NCI-H1436 treated with DMSO at 0.1 percent for 48 hours (cell line): ENCODE measurements at places on chromosomes 16 and 17.

DNA sequence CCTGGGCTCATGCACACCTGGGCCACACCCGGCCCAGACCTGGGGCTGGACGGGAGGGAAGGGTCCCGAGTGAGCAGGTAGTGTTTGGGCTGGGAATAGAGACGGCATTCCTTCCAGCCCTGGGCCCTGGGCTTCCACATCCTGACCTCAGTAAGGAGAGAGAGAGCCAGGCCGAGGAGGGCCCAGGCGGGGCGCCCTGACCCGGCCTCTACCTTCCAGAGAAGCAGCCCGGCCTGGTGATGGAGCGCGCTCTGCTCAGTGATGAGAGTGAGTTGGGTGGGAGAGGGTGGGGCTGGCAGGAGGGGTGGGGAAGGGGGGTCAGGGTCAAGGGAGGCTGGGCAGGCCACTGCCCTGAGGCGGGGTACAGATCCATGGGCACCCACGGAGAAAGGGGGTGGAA, 13.6 kb upstream of the MYO15B start:
- no peak for DNase-seq

GRCh38 chr17:4846635-4847390, 13.7 kb downstream of the MINK1 start:
- DNase-seq, result no peak

DNA sequence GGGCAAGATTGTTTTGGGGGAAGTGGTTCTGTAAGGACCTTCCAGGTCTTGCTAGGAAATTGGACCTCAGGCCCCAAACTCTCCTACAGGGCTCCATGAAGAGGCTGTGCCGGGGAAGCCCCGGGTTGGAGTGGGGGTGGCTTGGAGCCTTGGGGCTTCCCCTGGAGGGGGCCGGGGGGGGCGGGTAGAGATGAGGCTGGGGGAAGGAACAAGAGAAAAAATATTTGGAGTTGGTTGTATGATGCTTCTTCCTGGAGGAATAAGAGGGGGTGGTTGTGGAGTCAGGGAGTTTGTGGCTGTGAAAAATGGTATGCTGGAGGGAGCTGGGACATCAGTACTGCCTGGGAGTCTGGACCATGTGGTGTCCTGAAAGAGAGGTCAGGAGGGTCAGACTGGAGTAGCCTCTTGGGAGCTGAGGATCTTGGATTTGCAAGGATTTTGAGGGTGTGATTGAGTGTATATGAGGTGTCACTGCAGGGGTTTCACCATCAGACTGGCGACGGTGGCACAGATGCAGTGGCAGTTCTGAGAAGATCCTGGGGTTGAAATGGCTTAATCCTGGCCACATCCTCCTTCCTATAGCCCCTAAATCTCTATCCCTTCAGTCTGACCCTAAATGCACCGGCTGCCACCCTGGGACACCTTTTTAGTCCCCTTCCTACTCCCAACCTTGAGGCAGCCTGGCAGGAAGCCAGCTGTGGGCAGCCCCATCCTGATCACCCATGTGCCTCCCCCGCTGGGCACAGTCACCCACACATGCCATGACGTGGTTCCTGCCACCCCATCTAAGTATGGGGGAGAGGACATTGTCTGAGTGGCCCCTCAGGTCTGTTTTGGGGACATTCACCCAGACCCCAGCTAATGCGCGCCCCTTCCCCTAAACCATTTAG, 10.9 kb downstream of the RARA start:
- DNase-seq, result no peak

GRCh38 chr17:33438139-33438538, 145.0 kb upstream of the ASIC2 start:
- no peak for DNase-seq

- DNase-seq, result no peak
These were observed 16.8 kb downstream of the CPD start for GRCh38 chr17:30395398-30396022.

- DNase-seq, result no peak
These were observed 63.4 kb downstream of the ANKRD11 start for GRCh38 chr16:89426736-89427530.

- no peak for DNase-seq
These were observed at the start of gene FCSK for GRCh38 chr16:70454222-70455034. TSS of gene FCSK (plus strand) at chr16:70454595. CDS start at chr16:70463191, 8,596 bp downstream.

GRCh38 chr16:20903116-20903898, 2.7 kb downstream of the LYRM1 start:
- DNase-seq, result no peak

GRCh38 chr17:50269477-50270434, 4.5 kb upstream of the TMEM92 start:
- DNase-seq, result no peak

DNA sequence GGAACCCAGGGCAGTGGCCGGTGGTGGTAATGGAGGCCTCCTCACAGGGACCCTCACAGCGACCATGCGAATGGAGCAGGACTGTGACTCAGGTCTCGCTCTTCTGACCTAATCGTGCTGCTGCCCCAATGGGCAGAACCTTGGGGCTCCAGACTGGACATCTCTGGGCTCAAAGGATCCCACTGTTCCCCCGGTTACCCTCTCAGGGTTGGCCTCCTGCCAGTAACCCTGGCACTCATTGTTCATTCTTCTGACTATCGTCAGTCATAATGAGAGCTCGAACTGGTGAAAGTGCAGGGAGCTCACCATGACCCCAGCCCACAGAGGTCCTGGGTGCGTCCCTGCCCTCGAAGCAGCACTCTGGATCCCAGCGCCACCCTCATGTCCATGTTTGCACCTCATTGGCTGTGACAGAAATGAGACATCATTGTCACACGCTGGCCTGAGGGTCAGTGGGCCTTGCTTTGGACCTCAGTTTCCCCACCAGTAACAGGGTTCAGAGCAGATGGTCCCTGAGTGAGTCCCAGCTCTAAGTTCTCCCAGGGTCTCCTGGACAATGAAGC, 4.0 kb upstream of the NPRL3 start:
- DNase-seq, result no peak

- DNase-seq, result no peak
These were observed 32.2 kb downstream of the DRC3 start for GRCh38 chr17:18004884-18005305.

- DNase-seq, result no peak
These were observed 194.3 kb downstream of the HS3ST3A1 start for GRCh38 chr17:13407381-13407780.

GRCh38 chr17:69064001-69064400, 3.3 kb upstream of the ABCA9 start:
- no peak for DNase-seq

DNA sequence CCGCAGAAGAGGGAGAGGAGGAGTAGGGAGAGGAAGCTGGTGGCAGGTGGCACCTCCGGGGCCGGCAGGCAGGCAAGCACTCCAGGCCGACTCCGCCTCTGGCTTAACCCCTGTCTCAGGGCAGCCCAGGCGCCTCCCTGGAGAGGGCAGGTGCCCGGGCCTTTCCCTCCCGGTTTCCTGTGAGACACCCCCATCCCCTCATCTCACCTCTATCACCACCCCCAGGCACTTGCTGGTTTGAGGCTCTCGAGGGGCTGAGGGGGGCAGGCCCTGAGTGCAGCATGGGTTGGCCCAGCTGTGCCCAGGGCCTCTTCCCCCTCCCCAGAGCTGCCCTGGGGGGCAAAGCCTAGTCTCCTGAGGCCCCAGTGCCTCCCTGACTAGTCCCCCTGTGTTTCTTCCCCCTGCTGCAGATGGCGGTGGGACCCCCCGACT, 6.0 kb downstream of the DOC2A start:
- DNase-seq, result peak; percentile 34

DNA sequence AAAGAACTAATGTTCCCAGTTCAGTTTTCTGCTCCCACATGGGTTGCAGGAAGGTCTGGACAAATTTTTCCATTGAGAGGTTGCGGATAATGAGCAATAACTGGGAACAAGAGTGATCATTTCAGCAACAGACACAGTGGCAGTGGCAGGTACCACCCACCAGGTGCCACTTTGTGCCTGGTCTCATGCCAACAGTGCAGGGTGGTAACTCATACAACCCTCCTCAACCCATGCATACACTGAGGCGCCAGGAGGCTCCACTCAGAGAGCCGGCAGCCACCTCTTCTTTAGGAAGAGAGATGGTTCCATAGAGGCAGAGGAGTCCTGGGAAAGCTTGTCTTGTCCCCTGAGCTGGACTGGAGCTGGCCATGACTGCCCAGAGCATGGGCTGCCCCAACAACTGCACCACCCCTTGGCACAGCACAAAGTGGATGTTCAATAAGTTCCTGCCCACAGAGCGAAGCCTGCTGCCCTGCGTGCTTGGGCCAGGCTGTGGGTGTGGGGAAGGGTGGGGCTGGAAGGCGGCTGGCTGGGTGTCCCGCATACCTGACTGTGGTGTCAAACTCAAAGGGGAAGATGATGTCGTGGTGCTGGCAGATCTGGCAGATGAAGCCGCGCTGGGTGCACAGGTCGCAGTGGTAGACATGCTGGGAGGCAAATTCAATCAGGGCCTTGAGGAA, 6.4 kb upstream of the ARHGAP27 start:
- DNase-seq, result no peak

DNA sequence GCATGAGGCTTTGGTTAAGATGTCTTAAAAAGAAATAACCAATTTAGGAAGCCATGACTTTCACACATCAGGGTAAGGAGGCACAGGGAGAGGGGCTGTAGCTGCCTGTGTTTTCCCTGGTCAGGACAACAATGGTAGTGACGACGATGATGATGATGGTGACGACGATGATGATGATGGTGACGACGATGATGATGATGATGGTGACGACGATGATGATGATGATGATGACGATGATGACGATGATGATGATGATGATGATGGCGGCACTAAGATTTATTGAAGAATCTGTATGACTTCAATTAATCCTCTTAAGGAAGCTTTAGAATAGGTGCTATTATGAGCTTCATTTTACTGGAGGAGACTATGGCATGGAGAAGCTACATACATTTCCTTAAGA, 284.1 kb upstream of the TNRC6C start:
- DNase-seq, result no peak

DNA sequence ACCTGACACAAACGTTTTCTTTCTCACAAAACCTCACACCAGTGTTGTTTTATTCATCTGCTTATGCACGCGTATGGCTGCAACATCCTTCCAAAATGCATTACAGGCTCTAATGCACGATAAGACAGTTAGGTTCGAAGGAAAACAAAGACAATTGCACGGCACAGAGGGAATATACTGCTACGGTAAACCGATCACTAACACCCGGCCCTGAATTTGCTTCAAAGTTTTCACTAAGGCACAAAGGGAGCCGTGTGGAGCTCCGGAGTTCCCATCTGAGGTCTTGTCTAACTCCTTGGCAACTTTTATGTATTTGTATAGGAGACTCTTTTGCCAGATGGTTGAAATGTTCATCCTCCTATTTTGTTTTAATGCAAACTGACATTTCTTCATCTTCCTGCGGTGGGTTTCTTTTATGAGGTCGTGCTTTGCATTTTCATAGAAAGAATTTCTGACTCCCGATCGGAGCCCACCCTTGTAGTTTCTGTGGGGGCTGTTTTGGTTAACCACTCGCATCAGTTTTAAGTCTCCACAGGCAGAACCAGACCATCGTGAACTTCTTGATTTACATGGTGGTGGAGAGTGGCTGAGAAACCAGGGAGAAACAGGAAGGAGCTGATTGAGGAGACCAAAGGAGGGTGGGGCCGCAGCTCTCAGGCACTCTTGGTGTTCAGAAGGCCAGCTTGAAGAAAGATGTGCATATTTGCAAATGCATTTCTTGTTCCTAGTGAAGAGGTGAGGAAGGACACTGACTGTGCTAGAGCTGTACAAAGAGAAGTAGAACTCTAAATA, 516.8 kb downstream of the MAF start:
- no peak for DNase-seq

DNA sequence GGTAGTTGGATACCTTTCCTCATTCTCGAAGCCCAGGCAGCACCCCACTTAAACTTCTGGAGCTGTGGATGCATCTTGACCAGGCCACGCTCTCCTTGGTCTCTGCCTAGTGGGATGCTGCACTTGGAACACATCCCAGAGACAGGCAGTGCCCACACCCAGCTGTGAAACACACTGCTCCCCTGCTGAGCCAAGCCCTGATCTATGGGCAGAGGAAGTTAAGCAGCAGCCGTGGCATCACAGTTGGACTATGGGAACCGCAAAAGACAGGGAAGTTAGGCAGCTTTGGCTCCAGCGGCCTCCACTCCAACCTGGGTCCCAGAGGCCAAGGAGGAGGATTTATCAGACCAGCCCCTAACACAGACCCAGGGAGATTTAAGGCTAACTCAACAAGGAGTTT, 284.8 kb upstream of the CCL2 start:
- no peak for DNase-seq

- no peak for DNase-seq
These were observed 49.4 kb upstream of the GAS7 start for GRCh38 chr17:10247810-10248209.

DNA sequence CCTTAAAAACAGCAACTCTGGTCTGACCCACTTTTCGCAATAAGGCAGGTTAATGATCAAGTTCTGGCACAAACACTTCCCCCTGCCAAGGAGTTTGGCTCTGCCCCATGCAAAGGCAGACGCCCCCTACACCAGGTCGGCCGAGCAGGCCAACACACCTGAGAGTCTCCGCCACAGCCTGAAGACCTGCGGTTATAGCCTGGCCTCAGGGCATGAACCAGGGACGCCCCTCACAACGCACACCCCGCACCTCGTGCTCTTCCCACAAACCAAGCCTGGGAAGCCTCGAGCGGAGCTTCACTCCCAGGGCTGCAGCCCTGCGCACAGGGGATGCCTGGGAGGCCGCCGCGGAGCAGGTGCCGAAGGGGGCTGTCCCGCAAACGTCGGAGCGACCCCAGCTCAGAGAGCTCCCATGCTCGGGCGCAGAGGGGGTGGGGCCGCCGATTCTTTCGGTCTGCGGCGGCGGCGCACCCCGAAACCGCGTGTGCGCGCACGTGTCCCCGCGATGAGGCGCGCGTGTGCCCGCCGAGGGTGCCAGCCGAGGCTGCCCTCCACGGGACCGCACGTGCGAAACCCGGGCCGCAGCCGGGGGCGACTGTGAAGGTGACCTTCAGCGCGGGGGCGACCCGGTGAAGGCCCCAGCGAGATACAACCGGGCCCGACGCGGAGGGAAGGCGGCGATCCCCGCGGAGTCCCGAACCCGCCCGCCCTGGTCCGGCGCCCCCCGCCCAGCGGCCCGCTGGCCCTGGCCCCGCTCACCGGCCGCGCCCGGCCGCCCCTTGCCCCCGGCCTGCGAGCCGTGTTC, 559 bp downstream of the CLUH start:
- DNase-seq, result no peak

DNA sequence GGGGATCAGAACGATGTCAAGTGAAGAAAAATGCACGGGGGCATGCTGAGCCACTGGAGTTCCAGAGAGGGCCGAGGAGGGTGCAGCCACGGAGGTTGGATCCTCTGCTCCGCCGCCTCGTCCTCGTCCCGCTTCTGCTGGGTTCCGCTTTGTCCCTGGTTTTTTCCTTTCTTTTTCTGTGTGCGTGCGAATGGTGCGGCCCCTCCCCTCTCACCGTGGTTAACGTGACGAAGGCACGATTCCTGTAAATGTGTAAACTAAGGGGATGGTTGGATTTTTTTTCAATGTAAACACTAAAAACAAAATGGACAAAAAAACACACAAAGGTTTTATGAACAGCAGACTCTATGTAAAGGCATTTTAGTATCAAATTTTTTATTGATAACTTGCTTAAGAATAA, 46.7 kb downstream of the ACTG1 start:
- no peak for DNase-seq

- DNase-seq, result no peak
These were observed 20.4 kb downstream of the HDAC5 start for GRCh38 chr17:44102849-44103622.

- DNase-seq, result no peak
These were observed 1.5 kb downstream of the ESRP2 start for GRCh38 chr16:68234188-68235107.
